ENCODE measurements at places on chromosomes 7 and 10.

DNA sequence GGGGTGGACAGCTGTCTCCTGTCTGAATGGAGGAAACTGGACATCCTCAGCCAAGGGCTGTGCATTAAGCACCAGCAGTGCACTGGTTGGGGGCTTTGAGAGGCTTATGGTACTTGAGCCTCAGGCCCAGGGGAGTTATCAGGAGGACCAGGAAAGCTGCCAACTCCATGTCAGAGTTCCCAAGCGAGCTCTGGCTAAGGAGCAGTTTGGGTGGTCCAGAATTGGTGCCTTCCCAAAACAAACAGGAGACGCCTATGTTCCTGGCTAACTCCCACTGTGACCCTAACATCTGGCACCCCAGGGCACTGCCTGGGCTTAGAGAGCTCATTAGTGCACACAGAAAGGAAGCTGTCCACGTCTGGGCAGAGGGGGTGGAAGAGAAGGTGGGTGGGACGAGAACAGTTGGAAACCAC is 408.6 kb upstream of the NPVF start:
- no peak for DNase-seq

- no peak for DNase-seq
Measured at GRCh38 chr10:76917071-76917470, 720.5 kb downstream of the KCNMA1 start.

GRCh38 chr10:125201108-125201524 is 40.8 kb upstream of the CTBP2 start:
- DNase-seq: peak; percentile 77

DNA sequence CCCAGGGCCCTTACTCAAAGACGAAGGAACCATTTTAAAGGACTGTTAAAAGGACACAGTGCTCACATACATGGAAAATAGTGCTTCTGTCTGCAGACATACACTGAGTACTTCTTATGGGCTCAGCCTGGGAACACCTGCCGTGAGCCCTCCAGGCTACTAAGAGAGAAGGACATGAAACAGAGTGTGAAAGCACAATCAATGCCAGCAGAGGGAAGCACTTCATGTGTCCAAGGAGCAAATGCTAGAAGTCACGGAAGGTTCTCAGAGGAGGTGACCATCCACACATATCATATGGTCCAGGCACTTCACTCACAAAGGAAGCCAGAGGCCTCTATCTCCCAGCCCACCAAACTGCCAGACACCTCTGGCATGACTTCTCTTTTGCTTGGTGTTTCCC is 15.5 kb downstream of the ELMO1 start:
- no peak for DNase-seq

DNA sequence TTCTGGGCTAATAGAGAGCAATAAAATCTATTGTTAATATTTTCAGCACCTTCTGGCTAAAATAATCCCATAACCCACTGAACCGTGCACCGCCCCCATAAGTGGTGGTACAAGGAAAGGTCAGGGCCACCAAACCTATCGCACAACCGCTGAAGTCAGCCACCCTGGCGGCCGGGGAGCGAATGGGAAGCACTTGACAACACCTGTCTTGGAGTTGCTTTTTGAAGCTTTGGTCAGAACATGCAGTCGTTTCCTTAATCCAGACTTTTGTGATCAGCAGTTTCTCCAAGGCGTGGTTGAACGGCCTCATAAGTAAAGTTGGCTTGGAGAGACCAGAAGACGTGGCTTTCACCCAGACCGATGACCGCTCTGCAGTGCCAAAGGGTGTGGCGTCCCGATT is 97.4 kb downstream of the DNAJB6 start:
- no peak for DNase-seq

DNA sequence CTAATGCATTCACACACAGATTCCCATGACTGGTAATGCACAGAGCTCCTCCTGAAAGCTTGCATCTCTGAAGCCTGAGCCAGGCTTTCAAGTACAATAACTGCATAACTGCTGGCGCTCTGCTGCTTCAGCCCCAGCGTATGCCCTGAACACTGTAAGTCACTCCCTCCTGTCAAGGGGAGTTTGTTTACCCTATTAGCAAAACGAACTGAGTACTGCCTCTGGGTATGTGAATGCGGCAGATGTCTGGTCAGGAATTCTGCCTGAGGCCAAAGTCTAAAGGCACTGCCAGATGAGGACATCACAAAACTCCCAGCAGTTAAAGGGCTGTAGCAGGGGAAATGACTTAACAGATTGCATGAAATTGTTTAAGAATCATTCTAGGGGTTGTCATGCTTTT is 97.7 kb downstream of the NRCAM start:
- DNase-seq: peak; percentile 10

GRCh38 chr10:129901389-129902006 is 62.6 kb downstream of the EBF3 start:
- DNase-seq: no peak

DNA sequence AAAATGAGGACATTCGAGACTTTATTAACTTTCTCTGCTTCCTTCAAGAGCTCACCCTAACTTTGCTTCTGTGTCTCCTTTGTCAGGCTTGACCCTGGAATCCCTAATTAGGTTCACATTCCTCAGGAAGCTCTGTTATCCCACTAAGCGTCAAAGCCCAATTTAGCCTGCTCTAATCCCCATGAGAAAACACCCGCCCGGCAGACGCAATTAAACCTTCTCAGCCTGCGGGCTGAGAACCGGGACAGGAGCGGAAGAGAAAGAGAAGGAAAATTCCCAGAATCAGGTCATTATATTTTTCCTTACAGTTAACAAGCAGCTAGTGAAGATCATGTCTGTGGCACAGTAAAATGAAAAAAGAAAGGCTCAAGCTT is 93.0 kb downstream of the TNS3 start:
- no peak for DNase-seq

DNA sequence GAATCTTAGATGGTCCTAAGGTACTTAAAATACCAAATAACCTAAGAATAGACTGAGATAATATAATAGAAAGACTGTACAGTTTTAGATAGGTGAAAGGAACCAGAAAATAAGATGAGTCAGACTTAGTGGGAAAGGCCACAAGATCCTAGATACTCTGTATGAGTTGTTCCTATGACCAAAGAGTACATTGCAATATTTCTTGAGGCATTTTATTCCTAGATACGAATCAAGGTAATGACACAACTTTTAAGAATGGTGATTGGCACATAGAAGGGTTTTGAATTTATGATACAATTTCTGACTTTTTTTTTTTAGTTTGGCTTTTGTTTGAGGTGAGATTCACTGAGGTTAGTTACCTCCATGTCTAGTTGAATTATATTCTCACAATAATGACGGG is 30.2 kb downstream of the MGAM start:
- peak; percentile 38 for DNase-seq

DNA sequence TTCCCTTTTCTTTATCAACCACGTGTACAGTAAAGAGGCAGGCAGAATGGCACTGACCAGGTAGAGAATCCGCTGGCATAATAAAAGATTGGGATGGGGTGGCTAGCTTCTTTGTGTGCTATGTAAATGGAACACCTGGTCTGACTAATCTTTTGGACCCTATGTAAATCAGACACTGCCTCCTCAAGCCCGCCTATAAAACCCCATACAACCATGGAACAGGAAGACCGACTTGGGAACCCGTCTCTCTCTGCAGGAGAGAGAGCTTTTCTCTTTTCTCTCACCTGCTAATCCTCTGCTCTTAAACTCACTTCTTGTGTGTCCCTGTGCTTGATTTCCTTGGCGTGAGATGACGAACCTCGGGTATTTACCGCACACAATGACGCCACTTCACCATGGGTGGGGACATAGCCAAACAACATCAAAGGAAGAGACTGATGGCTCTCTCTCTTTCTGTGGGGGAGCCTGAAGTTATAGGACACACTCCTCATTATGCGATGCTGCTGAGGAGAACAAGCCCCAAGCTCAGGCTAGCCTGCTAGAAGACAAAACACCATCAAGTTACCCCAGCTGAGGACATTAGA is 94.2 kb downstream of the ARL5B start:
- DNase-seq: no peak

GRCh38 chr7:120256344-120257070 is 16.5 kb upstream of the KCND2 start:
- DNase-seq: no peak

DNA sequence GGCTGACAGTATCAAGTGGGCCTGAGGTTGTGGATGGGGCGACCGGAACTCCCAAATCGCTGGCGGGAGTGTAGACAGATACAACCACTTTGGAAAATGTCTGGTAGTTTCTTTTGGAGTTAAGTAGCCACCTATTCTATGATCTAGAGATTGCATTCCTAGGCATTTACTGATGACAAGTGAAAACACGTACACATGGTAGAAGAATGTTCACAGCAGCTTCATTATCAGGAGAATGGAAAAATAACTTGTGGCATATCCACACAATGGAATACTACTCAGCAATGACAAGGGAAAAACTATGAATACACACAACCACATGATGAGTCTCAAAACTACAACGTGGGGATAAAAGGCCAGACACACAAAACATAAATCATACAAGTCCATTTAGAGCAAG is 146.0 kb downstream of the MYOF start:
- DNase-seq: peak; percentile 34

DNA sequence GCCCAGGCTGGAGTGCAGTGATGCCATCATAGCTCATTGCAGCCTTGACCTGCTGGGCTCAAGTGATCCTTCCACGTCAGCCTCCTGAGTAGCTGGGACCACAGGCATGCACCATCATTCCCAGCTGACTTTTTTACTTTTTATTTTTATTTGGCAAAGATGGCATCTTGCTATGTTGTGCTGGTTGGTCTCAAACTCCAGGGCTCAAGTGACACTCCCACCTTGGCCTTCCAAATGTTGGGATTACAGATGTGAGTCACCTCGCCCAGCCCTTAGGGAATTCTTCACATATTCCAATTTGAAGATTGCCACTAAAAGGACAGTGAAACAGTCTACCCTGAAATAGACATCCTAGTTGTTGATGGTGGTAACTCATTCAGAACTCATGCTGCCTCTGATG is 27.7 kb downstream of the SUGCT start:
- no peak for DNase-seq

DNA sequence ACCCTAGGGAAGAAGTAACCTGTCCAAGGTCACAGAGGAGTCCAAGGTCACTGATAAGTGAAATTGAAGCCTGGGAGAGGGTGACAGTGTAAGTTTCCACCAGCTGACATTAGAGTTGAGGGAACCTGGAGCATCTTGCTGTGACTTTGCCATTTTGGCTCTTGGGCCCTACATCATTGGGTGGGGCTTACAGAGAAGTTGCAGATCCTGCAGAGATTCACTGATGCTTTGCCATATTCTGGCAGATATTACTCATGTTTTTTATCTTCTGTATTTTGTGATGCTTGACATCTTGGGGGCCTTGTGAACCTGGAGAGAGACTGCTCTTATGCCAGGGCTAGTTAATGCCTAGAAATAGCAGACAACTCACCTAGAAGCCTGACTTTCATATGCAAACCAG is 36.5 kb downstream of the SMKR1 start:
- no peak for DNase-seq

- no peak for DNase-seq
Measured at GRCh38 chr10:130283219-130283545, 147.0 kb downstream of the GLRX3 start.

- no peak for DNase-seq
Measured at GRCh38 chr10:51815723-51816122, 116.3 kb upstream of the CSTF2T start.

DNA sequence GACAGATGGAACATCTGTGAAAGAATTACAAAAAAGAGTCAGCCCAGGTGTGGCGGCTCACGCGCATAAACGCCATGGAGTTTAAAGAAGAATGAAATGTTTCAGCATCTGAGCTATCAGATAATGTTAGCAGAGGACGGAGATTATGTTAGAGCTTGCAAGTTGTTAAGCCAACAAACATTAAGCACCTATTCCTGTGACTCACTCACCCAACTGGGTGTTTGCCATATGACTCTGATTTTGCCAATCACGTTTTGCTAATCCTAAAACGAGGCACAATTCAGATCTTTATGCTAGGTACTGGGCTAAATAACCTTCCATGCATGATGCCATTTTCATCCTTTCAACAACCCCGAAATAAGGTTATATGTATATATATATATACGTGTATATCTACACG is 29.0 kb upstream of the CCNY start:
- DNase-seq: peak; percentile 64

- no peak for DNase-seq
Measured at GRCh38 chr10:44593952-44594351, 209.1 kb upstream of the CXCL12 start.

DNA sequence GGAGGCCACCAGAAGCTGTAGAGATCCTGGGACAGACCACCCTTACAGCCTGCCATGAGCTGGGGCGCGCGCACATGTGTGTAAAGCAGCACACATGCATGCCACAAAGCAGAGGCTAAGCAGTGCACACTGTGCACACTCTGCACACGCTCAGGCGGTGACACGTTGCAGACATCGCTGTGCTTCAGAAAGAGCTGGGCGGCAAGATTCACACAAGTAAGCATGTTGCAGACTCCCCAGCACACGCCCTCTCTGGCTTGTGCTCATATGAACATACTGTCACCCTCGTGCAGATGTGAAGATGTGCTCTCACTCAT is 478.9 kb downstream of the DNAJB6 start:
- no peak for DNase-seq

- DNase-seq: no peak
Measured at GRCh38 chr7:30462179-30462578, 16.4 kb downstream of the NOD1 start.

DNA sequence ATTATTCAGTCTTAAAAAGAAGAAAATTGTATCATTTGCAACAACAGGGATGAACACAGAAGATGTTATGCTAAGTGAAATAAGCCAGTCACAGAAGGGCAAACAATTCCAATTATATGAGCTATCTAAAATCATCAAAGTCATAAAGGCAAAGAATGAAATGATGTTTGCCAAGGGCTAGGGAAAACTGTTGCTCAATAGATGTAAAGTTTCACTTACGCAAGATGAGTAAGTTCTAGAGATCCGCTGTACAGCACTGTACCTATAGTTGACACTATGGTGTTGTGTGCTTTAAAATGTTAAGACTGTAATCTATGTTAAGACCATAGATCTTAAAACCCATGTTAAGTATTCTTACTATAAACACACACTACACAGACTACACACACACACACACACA is 904.6 kb upstream of the LRRN3 start:
- no peak for DNase-seq

GRCh38 chr10:125626671-125627070 is 56.3 kb downstream of the TEX36 start:
- DNase-seq: no peak

DNA sequence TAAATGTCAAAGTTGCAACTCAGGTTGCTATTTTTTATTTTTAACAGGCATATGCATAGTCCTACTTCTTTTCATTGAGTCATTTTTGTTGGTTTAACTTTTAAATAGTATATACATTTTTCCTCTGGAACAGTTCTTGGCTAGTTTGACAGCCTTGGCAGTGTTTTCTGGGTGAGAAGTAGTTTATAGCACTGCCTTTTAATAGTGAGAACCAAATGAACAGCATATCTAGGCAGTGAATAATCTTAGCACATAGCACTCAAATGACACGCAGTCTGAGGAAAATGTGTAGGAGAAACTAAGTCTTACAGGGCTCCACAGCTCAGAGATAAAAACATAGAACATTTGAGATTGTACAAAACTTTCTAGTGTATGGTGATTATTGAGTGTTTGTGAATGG is 265.5 kb upstream of the POT1 start:
- DNase-seq: no peak

GRCh38 chr10:9081961-9082360 is 1027.5 kb downstream of the GATA3 start:
- no peak for DNase-seq

GRCh38 chr10:17747883-17748550 is 4.0 kb upstream of the TMEM236 start:
- no peak for DNase-seq

- DNase-seq: no peak
Measured at GRCh38 chr10:5490698-5491464, 8.5 kb downstream of the CALML5 start.
